ENCODE measurements at places on chromosomes 3 and 15.

DNA sequence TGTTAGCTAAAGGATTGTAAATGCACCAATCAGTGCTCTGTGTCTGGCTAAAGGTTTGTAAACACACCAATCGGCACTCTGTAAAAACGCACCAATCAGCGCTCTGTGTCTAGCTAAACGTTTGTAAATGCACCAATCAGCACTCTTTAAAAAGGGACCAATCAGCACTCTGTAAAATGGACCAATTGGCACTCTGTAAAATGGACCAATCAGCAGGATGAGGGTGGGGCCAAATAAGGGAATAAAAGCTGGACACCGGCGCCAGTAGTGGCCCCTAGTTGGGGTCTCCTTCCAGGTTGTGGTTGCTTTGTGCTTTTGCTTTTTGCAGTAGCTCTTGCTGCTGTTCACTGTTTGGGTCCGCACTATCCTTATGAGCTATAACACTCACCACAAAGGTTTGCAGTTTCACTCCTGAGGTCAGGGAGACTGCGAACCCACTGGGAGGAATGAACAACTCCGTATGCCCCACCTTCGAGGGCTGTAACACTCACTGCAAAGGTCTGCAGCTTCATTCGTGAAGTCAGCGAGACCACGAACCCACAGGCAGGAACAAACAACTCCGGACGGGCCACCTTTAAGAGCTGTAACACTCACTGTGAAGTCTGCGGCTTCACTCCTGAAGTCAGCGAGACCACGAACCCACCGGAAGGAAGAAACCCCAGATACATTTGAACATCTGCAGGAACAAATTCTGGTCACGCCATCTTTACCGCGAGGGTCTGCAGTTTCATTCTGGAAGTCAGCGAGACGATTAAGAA, 1.1 kb upstream of the SUCLG2 start:
- no peak for DNase-seq

- no peak for DNase-seq
Measured at GRCh38 chr3:192170659-192171058, 556.7 kb downstream of the FGF12 start.

GRCh38 chr3:186902154-186902553, 28.2 kb upstream of the ST6GAL1 start:
- no peak for DNase-seq

GRCh38 chr3:16512435-16513140, 911 bp downstream of the RFTN1 start:
- DNase-seq: no peak

- DNase-seq: no peak
Measured at GRCh38 chr15:85542895-85543331, 162.5 kb downstream of the AKAP13 start.

DNA sequence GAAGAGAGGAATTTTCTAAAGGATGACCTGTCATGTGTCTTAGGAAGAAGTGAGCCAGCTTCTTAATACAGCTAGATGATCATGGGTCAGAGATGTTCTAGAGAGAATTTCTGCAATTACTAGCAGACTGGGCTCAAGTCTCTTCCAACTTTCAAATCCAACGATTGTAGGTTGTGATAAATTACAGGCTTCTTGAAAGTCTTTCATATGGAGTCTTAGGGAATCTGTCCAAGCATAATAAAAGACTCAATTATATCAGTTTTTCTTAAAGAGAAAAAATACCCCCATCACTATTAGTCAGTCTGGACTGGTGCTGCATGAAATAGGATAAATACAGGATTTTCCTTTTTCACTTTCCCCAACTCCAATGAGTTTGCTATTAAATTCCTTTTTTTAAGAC, 59.1 kb downstream of the DRD3 start:
- DNase-seq: no peak

DNA sequence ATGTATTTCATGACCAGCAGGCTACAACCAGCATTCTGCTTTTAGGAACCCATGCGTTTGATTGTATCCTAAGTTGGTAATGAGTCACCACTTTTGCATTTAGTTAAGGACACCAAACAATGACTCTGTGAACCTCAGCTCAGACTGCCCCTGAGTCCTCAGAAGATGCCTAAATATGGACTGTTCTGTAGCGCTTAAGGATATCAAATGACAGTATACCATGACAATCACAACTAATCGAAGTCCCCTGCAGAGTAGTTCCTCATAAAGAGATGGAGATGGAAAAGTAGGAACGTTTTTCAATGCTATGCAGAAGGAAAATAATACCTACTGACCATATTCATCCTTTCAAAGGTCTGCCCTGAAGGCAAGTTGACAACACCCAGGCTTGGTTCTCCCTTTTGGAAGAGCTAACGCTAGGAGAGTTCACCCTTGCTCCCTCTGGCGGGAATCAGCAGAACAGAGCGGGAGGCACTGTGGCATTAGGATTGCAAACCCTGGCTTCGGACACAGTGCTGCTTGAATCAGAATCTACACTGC, 508.6 kb downstream of the FHIT start:
- no peak for DNase-seq

- no peak for DNase-seq
Measured at GRCh38 chr3:32240159-32240545, 1.7 kb downstream of the CMTM8 start.

DNA sequence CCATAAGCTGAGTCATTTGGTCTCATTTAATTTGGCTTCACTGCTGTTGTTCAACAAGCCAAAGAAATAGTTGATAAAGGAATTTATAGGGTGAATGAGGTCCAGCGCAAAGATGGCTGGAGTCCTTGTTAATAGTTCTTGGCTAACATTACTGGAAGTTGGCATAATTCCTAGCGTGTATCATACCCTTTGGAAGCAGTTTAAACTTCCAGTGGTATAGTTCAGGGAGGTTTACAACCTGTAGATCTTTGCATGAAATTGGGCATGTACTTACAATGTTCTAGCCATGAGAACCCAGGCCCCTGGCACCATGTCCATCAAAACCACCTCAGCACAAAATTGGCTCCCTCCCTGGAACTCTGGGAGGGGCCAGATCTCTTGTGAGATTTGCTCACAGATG, 380.8 kb downstream of the LRTM1 start:
- no peak for DNase-seq

DNA sequence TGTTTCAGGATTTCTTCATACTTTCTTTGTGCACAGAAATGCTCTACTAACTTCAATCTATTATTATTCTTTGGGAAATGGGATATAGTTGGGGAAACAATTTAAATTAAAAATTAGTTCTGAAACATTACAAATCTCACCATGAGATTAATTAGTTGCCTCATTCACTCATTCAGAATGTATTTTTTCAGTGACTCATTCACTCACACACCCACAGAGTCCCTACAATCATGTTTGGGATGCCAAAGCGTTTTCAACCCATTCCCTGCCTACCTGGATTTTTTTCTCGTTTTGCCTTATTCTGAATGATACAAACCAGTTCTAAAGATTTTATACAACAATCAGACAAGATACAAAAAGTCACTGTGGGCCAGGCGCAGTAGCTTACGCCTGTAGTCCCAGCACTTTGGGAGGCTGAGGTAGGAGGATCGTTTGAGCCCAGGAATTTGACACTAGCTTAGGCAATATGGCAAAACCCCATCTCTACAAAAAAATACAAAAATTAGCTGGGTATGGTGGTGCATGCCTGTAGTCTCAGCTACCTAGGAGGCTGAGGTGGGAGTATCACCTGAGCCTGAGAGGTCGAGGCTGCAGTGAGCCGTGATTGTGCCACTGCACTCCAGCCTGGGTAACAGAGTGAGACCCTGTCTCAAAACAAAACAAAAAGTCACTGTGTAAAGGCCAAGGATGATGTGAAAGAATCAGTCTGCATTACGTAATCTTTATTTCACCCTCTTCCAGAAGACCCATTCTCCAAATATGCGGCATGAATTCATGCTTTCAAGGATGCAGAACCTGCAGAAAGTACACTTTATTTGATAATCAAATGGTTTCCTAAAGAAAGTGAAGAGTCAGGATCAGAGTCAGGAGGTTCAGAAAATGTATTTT, 34.8 kb upstream of the ARHGEF3 start:
- DNase-seq: no peak
